NCI-H1436 treated with DMSO at 0.1 percent for 48 hours (cell line): ENCODE measurements at places on chromosomes 7 and 10.

- DNase-seq: no peak
These were observed 67.7 kb downstream of the GNA12 start for GRCh38 chr7:2776401-2776800.

DNA sequence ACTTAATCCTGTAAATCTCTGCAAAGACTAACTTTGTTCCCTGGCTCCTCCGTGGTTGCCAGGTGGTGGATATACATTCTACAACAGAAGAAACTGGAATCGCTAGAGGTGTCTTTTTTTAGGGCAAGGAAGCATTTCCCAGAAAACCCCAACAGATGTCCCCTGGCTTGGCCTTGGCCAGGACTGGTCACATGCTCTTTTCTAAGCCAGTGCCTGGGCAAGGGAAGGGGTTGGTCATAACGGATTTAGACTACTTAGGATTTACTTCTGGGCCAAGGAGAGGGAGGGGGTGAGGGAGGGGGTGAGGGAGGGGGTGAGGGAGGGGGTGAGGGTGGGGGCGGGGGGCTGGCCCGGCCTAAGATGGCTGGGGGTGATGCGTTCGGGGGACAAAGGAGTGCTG is 105.7 kb downstream of the SNX10 start:
- no peak for DNase-seq

- no peak for DNase-seq
These were observed 244.4 kb upstream of the PPP2R2D start for GRCh38 chr10:131656431-131656841.

- DNase-seq: no peak
These were observed 96.3 kb downstream of the ALOX5 start for GRCh38 chr10:45470098-45471012.

DNA sequence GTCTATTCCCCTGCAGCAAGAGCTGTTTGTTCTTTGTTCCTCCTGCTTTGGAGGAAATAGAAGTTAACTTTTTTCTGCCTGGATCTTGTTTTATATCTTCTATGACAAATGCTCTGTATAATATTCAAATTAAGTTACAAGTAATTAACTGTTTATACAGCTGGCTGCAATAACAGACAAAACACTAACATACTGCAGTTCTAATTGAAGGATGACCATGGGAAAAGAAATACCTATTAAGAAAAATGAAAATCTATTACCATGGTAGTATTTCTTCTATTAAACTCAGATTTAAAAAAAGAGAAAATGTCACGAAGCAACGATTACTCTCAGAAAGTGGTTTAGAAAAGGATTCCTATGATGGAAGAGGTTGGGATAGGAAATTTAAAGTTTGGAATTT is 213.8 kb upstream of the PLXNA4 start:
- no peak for DNase-seq

DNA sequence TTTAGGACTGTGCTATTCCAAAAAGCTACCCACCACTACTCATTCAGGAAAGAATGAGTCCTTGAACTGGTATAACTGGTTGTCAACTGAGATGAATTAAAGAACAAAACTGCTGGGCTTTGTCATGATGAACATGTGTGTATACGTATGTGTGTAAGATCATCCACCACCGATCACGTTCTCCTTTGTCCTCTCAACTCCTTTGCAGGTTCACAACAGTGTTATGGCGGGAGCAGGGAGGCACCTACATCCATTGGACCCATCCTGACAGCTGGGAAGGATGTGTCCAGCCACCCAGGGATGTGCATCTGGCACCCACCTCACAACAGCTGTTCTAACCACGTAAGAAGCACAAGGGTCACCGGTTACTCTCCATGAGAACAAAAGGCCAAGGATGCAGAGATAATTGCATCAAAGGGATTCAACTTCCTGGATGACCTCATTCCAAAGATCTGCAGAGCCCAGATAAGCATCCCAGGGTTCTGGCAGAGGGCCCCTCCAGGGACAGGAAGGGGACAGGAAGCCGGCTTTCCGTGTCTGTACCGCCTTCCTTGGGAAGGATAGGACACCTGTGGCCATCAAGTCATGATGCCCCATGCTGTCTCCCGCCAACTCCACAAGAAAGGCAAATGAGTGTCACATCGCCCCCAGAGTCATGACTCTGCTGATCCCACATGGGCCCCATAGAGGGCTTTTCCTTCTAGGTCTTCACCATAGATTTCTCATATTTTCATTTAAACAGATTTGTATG is 66.1 kb downstream of the STEAP1B start:
- DNase-seq: no peak

DNA sequence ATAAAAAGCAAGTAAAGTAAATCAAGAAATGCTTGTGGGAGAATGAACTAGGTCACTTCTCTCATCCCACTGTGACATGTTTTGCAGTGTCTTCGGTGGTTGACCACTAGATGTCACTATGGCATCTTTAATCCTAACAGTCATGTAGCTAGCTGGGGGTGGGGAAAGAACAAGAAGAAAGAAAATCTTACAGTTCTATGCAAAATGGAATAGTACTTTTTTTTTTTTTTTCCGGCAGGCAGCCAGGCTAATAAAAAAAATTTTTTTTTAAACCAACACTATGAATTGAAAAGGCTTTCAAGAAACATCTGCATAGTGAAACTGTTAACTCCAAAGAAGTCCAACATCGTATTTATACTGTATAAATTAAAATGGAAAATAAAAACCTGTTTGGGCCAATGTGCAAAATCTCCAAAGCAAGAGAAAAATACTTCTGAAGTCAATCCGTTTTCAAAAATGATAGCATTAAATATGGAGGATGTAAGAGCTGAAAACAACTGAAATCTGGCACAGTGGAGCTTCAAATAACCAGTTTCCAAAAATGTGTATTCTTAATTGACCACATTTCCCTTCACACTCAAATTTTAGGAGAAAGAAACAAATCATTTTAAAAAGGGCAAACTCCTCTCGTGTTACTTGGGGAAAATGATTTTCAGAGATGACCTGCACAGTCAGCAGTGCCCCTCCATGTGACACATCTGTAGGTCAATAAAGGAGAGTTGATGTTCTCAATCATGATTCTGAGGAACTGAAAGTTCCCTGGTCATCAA is 38.5 kb downstream of the CDK1 start:
- DNase-seq: no peak

GRCh38 chr7:142833174-142834048 is 21.5 kb upstream of the EPHB6 start:
- DNase-seq: no peak

DNA sequence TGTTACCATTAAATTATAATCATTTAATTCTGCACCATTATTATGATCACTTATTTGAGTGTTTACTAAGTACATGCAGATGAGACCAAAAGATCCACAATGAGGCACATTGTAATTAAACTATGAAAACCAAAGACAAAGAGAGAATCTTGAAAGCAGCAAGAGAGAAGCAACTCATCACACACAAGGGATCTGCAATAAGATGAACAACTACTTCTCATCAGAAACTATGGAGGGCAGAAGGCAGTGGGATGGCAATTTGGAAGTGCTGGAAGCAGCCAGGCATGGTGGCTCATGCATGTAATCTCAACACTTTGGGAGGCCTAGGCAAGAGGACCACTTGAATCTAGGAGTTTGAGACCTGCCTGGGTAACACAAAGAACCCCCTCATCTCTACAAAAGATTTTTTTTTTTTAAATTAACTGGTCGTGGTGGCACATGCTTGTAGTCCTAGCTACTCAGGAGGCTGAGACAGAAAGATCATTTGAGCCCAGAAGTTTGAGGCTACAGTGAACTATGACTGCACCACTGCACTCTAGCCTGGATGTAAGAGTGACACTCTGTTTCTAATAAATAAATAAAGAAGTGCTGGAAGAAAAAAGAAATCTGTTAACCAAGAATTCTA is 47.7 kb downstream of the CDK6 start:
- no peak for DNase-seq

GRCh38 chr7:19116121-19117090 is 1.0 kb downstream of the TWIST1 start:
- no peak for DNase-seq

GRCh38 chr7:15543256-15543655 is 18.6 kb downstream of the AGMO start:
- no peak for DNase-seq

- DNase-seq: no peak
These were observed 4.1 kb upstream of the CEP41 start for GRCh38 chr7:130444751-130445407.

DNA sequence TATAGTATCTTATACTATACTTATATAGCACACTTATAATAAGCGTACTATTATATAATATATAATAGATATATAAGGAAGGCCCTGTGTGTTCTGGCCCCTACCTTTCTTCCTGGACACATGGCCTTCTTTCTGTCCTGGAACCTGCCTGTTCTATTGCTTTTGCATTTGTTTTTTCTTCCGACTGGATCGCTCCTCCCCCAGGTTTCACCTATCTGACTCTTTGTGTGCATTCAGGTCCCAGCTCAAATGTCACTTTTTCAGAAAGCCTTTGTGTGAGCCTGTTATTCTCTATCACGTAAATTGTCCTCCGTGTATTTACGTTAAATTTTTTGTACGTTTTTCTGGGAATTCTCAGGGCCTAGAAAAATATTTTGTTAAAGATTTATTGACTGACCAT is 2.9 kb upstream of the TRIM8 start:
- DNase-seq: no peak

DNA sequence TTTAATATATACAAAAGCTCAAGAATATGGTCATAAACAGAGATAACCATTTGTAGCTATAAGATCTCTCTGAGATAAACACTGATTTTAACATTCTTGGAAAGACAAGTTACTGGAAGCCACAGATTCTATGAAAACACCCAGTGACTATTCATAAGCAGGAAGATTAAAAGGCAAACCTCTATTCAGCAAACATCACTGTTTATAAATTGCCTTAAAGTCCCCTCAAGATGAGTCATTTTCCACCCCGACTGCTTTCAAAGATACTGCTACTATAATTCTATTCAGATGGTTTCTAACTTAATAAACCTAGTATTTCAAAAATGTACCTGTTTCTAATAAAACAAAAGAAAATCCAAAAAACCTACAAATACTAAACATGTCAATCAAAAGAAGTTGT is 21.0 kb downstream of the TM9SF3 start:
- no peak for DNase-seq

- DNase-seq: no peak
These were observed 23.1 kb downstream of the TYW1 start for GRCh38 chr7:67019562-67020390.

DNA sequence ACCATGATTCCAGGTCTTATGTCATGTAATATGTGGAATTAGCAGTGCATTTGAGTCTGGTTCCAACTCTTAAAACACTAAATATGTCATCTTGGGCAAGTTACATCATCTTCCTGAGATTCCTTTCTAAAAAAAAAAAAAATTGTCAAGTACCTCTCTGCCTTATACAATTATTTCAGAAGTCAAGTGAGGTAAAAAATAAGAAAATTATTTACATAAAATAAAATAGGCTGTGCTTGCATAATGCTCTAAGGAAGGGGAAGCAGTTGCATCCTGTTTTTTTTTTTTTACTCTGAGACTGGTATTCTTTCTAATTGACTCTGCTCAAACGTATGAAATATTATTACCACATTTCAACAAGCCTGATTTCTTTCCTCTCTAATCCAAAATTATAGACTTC is 55.1 kb upstream of the SEMA3A start:
- no peak for DNase-seq

GRCh38 chr10:49288341-49289065 is 10.5 kb upstream of the C10orf71 start:
- no peak for DNase-seq

GRCh38 chr7:82530361-82530760 is 86.8 kb upstream of the CACNA2D1 start:
- no peak for DNase-seq

GRCh38 chr7:19537942-19538401 is 170.9 kb downstream of the POLR1F start:
- no peak for DNase-seq

DNA sequence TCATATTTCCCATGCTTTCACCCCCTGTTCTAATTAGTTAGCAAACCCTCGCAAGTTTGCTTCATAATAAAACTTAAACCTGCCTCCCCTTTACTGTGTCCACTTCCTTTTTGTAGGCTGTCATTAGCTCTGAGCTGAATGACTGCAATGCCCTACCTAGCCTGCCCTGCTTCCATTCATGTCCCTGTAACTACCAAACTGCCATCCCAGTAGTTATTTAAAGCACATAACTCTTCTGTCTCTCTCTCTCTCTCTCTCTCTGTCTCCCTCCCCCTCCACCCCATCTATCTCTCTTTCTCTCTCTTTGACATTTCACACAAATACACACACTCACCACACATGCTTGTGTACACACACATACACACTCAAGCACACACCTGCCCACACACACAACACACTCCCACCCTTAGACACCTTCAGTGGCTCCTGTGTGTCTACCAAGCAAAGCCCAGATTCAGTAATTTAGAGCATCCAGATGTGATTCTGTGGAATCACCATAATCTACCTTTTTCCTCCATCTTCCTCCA is 115.3 kb downstream of the TRIL start:
- no peak for DNase-seq

DNA sequence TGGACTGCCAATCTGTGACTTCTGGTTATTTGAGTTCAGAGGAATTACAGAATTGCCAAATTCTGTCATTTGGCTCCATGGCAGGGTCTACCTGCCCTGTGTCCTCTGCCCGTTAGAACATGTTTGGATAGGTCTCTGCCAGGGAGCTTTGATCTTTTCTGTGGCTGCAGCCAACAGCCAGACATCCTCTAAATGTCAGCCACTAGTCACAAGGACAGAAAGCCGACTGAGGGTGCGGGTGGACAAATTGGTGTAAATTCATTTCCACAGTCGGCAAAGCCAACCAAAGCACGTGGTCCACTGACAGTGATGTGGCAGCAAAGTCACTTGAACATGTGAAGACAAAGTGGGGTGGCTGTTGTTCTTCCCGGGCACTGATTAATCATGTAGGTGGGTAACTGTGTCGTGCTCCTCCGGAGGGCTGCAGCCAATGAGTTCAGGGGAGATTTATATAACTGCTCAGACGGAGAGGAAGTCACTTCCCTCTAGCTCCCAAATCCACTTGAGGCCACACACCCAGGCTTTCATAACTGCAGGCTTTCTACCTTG is 26.7 kb upstream of the CAMK1D start:
- no peak for DNase-seq

- no peak for DNase-seq
These were observed 50.5 kb downstream of the PNLIPRP3 start for GRCh38 chr10:116477986-116478664.

GRCh38 chr7:54907981-54908380 is 110.8 kb upstream of the EGFR start:
- no peak for DNase-seq

- no peak for DNase-seq
These were observed 116.4 kb upstream of the NOBOX start for GRCh38 chr7:144519925-144520324.

- no peak for DNase-seq
These were observed 143.0 kb upstream of the HDAC9 start for GRCh38 chr7:18352339-18353255.
